Lung (tissue), 17 donors: ENCODE measurements at places on chromosomes 16 and 17. TPM values are rescaled to one million over a fixed set of nuclear protein-coding genes. Genes with fewer than 3 reads are reported as not detected.
A peak's percentile ranks its signal among the peaks of the same experiment; 100 is the strongest.

GRCh38 chr17:71975331-71975801 is 145.5 kb upstream of the SOX9 start:
- no peaks in the 10 kb centered on the region for H3K36me3 ChIP-seq
- H3K27me3 ChIP-seq, result no peaks in the 10 kb centered on the region
- no peaks in the 10 kb centered on the region for H3K4me1 ChIP-seq
- H3K27ac ChIP-seq, result peak overlapping the region; percentile 30

- H3K27me3 ChIP-seq, result no peaks in the 10 kb centered on the region
- no peak overlapping the region for H3K4me3 ChIP-seq
- H3K36me3 ChIP-seq, result no peaks in the 10 kb centered on the region
- peaks cover 4% of the 10 kb centered on the region for H3K4me1 ChIP-seq
- DNase-seq, result no peak
Observed at GRCh38 chr17:27996202-27997043, 46.1 kb upstream of the NLK start.

DNA sequence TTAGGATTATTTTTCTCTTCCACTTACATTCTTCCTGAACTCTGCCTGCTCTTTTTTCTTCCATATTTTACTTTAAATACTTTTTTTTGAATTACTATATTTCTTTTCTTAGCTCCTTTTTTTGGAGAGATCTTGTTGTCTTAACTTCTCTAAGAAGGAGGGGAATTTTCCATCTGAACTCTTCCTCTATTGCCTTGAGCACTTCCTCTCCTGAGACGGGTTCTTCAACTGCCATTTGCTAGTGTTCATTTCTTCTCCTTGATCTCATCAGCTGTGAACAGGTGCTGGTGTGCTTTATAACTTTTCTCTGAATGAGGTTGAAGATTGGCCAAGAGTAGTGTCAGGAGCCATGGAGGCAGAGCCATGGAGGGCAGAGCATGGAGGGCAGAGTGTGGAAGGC is 15.1 kb upstream of the CD300LD start:
- no peak overlapping the region for H3K27ac ChIP-seq
- H3K36me3 ChIP-seq, result no peaks in the 10 kb centered on the region
- H3K4me3 ChIP-seq, result no peak overlapping the region
- DNase-seq, result no peak

- H3K36me3 ChIP-seq, result peaks cover 36% of the 10 kb centered on the region
- H3K4me3 ChIP-seq, result no peak overlapping the region
- H3K27me3 ChIP-seq, result no peaks in the 10 kb centered on the region
Observed at GRCh38 chr16:56382901-56383355, 42.4 kb downstream of the AMFR start.

Gene ZSCAN10
- total RNA-seq, result not detected

GRCh38 chr17:81958633-81959342 is 2.2 kb downstream of the NOTUM start:
- peaks cover 7% of the 10 kb centered on the region for H3K27me3 ChIP-seq
- no peak overlapping the region for H3K27ac ChIP-seq
- no peak overlapping the region for H3K4me3 ChIP-seq
- peaks cover 4% of the 10 kb centered on the region for H3K4me1 ChIP-seq

Gene PPY
- not detected for total RNA-seq

Gene CDRT4
- 8.7 TPM for total RNA-seq

- no peak overlapping the region for H3K27ac ChIP-seq
- H3K36me3 ChIP-seq, result no peaks in the 10 kb centered on the region
- DNase-seq, result no peak
Observed at GRCh38 chr16:88102597-88102996, 151.4 kb downstream of the BANP start.
